NCI-H345 (cell line): ENCODE measurements at places on chromosomes 2 and 18.

DNA sequence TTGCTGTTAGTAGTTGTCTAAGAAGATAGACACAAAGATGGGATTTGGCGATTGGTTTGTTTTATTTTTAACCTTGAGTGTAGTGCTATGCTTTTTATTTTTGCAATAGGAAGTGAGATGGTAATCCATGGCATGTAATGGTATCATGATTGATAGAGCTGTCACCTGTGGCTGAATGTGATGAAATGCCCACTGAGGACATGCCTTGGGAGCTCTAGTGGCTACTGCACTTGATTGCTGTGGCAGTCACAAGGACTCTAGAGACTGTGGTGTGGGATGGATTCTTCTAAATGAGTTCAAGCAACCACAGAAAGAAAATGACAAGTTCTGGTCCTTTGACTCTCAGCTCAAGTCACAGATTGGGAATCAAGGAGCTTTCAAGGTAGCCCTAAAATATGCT, 139.4 kb downstream of the CYRIA start:
- DNase-seq: no peak

- DNase-seq: no peak
Observed at GRCh38 chr2:68937346-68938055, 15.2 kb downstream of the GKN2 start.

- no peak for DNase-seq
Observed at GRCh38 chr2:128319631-128320191, 1.0 kb upstream of the HS6ST1 start.

DNA sequence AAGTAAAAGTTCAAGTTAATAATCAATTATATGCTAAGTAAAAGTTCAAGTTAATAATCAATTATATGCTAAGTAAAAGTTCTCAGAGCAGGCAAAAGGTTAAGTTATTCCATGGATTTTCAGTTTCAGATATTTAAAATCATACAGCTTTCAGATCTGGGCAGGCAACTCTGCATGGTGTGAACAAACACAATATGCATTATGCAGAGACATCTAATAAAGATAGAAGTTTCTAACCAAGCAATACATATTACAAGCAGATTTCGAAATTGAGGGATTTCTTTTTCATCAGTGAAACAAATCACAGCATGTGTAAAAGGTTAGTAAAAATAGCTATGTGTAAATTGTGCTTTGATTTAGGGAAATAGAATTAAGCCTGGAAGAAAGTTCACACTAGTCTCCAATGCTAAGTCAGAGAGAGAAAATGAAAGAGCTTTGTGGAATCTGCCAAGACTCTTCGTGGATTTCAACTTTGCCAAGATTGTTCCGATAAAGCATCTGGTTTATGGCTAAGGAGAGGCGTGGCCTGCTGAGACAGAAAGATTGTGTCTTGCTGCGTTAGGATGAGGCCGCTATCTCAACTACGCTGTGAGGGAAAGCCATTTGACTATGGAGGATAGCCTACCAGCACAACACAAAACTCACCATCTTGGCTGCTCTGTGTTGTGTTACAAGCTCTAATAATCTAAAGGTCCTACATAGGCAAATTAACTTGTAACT, 60.1 kb upstream of the SLC16A14 start:
- no peak for DNase-seq

DNA sequence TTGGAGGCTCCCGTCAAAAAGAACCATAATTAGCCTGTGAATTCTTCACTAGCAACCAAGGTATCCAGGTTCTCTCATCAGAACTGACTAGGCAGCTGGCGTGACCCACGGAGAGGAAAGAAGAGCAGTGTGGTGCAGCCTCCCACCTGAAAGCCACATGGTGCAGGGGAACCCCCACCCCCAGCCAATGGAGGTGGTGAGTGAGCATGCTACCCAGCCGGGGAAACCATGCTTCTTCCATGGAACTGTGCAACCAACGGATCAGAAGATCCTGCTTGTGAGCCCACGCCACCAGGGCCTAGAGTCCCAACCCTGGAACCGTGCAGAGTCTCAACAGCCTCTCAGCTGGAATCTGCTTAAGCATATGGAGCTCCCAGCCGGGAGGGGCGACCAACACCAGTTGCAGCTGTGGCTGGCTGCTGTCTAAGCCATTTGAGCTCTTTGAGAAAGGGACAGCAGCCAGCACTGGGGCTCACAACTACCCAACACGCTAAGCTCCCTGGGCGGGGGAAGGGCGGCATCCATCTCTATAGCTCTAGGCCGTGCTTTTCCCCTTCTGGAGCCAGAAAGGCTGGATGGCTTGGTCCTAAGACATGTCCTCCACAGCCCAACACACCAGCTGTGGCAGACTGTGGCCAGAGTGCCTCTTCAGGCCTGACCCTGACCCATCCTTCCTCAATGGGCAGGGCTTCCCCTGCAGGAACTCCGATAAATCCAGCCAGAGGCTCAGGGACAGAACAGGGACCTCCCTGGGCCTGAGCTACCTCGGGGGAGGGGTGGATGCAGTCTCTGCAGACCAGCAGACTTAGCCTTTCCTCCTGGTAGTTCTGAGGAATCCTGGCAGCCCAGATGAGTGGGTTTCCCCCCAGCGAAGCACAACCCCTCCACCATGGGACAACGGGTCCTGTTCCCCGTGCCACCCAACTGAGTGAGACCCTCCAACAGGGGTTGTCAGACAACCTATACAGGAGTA, 151.4 kb upstream of the NXPH2 start:
- DNase-seq: no peak

DNA sequence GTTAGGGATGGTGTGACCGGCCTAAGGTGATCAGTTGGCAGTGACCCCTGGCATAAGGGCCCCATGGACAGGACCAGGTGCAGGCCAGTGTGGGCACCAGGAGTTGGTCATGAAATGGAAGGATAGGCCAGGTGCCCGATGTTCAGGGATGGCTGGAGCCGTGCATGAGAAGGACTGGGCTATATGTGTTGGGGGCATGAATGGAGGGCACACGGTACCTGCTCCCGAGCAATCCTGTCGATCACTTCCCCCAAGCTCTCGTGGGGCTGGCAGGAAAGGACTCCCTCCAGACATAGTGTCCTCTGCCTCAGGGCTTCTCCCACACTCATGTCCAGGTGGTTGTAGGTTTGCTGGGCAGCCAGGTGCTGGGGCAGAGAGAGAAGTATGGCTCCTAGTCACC, 7.6 kb downstream of the PRKAG3 start:
- no peak for DNase-seq

DNA sequence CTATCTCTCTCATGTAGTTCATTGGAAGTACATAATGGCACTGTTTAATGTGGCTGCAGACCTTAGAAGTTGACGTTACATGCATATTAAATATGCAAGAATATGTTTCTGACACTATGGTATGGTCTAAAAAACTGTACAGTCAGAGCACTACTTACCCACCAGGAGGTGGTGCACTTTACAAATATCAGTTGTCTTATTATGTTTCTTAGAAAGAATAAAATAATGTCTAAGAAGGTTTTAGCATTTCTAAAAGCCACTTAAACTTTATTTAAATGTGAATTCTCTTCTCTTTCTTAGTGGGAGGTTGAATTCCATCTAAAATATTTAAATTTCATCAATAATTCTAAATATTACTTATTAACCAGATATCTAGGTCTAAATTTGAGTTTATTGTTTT, 4.3 kb downstream of the TMEFF2 start:
- no peak for DNase-seq

DNA sequence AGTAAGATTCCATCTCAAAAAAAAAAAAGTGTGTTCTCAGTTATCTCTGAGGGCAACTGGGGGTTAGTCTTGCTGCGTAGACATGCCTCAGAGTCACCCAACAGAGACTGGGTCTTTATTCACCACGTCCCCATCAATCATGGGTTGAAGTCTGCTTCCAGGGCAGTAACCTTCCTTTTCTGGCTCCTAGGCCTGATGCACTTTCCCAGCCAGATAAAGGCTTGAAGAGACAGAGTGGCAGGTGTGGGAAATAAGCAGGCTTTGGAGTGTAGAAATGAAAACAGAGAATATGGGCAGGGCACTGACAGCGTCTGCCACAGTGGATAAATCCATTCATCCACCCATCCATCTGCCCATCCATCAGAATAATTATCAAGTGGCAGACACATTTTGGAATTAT, 134.1 kb upstream of the LGALSL start:
- DNase-seq: no peak

DNA sequence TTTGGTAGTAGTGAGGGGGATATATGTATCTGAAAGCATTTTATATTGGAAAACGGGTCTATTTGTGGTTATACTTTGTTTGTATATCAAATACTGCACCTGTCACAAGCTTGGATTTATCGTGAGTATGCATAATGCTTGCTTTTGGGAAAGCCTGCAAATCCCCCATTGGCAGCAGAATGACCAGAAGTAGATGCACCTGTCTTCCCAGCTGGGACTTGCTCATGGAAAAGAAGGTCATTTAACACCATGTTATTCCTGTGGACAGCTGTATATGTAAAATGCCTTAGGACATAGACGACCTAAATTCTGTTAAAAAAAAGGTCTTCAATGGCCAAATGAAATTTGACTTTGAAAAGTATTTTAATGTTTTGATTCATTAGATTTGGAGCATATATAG, 599.4 kb downstream of the XIRP2 start:
- DNase-seq: peak; percentile 17

DNA sequence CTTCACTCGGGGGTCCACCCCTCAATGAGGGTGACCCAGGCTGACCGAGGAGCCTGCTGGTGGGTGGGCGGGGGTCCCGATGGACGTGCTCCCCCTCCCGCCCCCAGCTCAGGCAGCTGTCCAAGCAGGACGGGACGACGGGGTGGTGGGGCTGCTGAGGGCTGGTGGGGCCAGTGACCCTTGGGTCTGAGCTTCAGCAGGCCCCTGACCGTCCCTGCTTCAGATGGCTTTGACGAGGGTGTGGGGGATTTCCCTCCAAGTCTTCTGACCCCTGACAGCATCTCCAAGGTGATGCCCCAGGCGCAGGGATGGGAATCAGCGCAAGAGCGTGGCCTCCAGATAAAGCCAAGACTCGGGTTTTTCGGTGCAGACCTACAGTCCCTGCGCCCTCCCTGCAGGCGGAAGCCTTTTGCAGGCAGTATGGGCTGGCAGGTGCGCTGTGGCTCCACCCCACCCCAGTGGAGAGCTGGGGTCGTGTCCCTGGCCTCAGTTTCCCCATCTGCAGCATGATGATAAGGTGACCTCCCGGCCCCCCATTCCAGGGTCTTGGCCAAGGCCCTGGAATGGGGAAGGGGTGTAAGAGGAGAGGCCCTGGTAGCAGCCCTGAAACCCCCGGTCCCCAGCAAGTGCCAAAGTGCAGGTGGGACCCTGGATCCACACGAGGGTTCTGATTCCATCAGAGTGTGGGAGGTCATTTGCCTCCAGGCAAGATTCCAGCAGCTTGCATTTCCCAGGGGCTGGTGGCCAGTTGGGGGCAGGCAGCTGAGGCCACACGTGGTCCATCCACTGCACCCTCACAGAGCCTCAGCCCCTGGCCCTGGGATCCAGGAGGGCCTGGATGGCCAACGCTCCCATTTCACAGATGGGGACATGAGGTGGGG, 8.7 kb downstream of the CROCC2 start:
- DNase-seq: no peak

DNA sequence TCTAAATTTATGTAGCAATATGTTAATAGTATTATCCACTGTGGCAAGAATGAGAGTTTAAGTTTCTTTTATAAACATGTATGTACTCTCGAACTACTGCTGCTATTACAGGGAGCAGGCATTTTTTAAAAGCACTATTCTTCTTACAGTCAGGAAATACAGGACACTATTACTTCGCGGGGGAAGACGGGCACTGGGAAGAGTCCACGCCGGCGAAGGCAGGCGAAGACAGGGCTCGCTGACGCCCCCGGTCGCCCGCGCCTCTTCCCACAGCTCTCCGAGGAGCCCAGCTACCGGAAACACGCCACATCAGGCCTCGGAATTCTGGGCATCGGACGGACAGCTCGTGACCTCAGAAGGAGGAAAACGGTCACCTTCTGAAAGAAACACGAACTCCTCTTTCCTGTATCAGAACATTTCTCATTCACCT, 90.2 kb downstream of the FAM161A start:
- peak; percentile 91 for DNase-seq

- no peak for DNase-seq
Observed at GRCh38 chr2:239598011-239598731, 197.4 kb upstream of the HDAC4 start.

GRCh38 chr2:205117125-205117524, 565.2 kb upstream of the NRP2 start:
- DNase-seq: no peak

DNA sequence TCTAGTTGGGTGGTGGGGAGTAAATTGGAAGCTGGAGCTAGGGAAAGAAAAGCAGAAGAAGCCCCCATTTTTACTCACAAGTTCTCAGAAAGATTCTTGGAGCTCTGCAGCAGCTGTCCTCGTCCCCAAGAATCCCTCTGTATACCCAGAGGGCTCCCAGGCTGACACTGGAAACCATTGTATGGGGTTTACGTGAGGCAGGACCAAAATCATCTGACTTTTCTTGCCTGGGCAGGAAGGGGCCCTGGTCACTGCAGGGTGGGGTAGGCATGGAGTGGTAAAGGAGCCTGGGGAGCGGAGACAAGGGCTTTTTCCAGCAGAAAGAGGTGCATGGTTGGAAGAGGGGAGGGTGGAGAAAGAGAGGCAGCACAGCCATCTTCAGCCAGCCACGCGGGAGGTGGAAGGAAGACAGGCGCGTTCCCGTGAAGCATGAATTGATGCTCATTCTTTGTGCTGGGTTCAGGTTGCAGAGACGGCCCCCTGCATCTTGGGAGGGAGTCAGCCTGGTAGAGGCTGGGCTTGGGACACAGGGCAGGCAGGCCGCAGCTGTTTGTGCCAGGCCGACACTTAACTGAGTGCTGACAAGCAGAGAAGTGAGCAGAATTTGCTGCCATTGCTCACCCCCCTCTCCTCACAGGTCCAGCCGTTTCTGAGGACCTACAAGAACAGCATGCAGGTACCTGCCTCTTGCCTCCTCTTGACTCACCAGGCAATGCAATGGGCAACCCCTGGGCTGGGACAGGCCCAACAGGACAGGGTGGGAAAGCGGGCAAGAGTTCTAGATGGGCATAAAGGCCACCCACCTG, 94.8 kb downstream of the PLB1 start:
- DNase-seq: no peak

DNA sequence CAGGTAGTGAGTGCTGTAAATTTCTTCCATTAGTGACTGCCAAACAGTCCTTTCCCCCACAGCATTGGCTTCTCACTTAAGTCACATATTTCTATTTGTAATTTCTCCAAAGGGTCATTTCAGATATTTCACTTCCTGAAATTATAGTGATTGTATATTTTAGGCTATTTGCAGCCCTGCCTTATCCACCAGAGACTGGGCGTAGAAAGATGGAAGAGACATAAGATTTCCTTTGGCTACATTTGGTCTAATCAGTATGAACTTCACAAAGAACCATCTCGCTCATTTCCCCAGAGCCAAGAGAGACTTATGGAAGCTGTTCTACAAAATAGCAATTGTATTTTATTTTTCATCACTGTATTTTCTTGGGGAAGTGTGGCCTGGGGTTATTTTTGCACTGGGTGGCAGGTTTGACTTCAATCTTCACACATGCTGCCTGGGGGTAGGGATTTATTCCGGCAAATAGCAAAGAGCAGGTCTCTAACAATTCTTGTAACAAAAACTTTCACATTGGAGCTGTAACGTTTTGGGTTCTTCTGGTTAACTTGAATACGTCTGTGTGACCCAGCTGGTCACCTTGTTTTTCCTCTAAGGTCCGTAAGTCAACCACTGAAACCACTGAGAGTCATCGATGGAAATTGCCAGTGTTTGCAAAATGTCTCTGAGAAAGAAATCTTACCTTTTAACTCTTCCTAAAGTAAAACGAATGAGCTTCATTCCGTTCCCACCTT, 170.6 kb upstream of the SERPINE2 start:
- DNase-seq: no peak

- no peak for DNase-seq
Observed at GRCh38 chr2:190205657-190206056, 114.0 kb downstream of the HIBCH start.
